MCF 10A (cell line): ENCODE measurements at places on chromosomes 1 and 21.

GRCh38 chr1:54498383-54499096, 49.5 kb upstream of the ACOT11 start:
- DNase-seq, result no peak

DNA sequence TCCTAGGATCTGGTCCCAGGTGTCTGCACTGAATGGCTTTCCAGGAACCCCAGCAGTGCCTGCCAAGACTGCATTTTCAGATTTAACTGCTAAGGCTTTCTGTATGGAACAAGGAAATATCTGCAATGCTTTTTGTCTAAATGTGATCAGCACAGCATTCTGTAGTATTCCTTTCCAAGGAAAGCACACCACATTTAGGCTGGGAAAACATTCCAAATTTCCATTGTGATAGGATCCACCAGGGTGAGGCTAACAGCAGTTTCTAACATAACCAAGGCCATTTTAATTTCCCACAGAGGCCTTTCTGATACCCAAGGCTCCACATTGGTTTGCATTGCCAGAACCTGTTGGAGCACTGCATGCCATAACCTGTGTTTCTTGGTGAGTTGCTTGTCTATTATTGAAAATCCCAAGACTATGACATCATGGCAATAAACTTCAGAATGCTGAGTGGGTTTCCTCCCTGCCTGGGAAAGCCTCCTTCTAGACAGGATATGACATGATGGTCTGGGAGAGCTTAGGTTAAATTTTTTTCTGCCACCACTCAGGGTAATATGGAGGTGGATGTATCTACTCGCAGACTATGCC, 23.3 kb upstream of the PTGFRN start:
- peak; percentile 30 for DNase-seq

DNA sequence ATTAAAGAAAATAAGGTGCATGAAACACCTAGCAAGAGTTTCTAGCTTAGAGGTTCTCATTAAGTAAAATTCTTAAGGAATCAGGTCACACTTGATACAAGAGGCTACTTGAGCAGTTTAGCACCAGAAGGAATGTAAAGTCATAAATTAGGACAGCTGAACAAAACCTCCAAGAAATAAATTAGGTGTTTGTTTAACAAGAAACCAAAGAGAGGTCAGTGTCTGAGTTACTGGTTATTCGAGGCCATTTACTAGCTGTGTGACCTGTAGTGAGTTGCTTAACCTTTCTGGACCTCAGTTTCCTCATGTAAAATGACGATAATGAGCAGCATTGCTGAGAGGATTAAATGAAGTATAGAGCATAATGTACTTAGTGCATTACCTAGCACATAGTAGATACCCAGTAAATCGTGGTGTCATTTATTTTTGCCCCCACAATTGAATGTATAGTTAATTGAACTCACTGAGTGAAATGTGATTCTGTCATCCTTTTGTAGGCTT, 908 bp upstream of the ELK4 start:
- no peak for DNase-seq

DNA sequence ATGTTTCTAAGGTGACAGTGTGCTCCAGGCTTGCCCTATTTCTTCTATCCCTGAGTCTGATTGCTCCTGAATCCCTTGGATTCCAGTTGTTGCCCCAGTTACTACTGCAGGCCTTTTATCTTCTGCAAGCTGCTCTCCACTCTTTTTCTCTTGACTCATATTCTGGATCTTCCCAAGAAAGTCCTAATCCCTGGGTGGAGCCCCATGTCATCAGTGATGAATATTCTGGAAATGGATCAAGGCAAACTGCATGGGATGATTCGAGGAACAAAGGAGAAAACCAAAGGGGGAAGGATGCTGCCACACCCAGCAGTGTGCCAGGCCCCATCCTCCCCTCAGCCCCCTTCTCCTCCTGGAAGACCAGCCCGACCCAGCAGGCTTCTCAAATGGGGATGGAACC, 63.3 kb upstream of the ATP2B4 start:
- DNase-seq, result no peak

- DNase-seq, result no peak
Observed at GRCh38 chr1:192303029-192303428, 13.8 kb upstream of the RGS21 start.

DNA sequence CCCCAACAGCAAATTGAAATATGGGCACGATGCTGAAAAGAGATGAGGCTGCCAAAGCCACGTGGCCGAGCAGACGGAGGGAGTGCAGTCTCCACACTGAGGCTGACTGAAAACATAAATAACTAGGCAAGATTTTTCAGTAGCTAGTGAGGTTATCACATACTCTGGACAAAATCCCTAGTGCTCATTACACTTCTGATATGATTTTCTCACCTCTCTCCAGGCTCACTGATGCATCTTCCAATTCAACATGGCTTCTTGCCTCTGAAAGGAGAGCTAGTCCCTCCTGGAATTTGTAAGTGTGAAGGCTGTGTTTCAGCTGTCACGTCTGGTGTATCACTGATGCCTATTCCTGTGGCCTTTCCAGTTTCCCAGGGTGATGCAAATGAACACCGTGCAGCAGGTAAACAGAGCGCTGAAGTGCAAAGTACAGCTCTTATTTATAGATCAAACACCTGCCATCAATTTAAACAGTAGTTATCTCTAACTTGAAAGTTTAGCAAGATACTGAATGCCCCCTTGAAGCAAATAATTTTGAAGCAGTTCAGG, 656.1 kb downstream of the KIF26B start:
- no peak for DNase-seq

DNA sequence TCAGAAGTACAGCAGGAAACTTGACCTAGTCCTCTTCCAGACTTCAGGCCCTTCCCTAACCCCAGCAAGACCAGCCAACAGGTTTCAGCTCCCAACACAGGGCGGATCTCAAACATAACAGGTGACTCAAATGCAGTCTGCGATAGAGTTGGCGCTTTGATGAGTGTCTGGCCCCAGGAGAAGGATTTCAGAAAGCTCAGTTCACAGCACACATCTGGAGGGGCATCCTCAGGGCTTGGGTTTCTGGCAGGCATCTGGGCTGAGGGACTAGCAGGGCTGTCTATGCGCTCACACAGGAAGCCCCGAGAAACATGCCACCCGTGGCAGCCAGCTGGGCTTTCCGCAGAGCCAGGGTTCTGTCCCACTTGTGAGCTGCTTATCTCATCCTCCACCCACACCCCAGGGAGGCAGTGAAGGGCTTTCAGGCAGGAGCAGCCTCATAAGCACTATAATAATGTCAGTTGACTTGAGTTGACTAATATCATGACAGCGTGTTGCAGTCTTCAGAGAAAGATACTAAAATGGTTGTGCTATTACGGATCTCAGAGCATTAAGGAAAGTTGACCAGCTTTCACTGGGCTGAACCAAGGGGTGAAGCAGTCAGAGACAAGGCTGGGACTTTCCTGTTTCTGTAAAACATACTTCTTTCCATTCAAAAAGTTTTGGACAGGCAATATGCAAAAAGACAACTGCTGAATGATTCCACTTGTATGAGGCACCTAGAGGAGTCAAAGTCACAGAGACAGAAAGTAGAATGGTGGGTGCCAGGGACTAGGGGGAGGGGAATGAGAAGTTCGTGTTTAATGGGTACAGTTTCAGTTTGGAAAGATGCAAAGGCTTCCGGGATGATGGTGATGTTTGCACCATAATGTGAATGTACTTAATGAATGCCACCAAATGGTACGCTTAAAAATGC, 233.0 kb upstream of the IRF2BP2 start:
- no peak for DNase-seq

- no peak for DNase-seq
Observed at GRCh38 chr1:115647919-115648650, 6.3 kb downstream of the VANGL1 start.

DNA sequence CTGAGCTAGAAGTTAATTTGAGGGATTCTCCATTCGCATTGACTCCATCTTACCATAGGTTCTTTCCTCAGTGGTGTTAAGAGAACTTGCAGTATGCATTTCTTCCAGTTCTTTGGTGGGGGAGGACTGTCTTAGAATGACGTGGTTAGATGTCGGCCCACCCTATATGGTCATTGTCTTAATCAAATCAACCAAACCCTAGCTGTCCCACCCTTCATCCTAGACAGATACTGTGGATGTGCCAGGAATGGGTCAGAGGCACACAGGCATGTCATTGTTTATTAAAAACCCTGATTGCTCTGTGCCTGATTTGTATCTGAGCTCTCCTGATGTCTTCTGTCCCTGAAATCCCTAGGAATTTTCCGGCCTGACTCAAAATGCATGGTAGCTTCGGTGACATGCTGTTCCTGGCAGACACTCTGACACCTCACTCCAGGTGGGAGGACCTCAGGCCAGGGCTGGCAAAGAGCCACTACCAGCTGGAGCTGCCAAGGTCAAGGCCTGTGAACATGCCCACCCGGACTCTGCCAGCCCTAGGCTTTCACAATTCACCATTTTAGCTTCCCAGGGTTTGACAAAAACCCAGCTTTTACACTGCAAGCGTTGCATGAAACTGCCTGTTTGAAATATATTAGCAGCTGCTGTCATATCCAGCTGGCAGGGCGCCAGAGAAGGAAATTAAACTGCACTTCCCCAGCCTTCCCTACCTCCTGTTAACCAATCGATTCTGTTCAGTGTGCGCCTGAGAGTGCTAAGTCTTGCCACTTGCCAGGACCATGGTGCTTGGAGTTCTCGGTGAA, 134.0 kb downstream of the FAM78B start:
- peak; percentile 36 for DNase-seq

- no peak for DNase-seq
Observed at GRCh38 chr21:33397717-33398116, 5.5 kb upstream of the IFNGR2 start.

DNA sequence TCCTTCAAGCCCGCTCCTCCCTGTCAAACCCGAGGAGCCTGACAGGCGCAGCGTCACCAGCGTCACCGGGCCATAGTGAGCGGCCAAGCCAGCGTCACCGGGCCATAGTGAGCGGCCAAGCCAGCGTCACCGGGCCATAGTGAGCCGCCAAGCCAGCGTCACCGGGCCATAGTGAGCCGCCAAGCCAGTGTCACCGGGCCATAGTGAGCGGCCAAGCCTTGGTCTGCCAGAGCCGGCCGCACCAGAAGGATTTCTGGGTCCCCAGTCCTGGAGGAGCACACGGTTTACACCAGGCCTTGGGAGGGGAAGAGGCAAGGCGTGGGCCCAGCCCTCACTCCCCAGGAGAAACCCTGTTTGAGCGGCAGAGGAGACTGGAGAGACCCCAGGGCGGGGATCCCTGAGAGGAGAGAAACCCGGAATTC, 39.8 kb upstream of the COL18A1 start:
- DNase-seq, result no peak

DNA sequence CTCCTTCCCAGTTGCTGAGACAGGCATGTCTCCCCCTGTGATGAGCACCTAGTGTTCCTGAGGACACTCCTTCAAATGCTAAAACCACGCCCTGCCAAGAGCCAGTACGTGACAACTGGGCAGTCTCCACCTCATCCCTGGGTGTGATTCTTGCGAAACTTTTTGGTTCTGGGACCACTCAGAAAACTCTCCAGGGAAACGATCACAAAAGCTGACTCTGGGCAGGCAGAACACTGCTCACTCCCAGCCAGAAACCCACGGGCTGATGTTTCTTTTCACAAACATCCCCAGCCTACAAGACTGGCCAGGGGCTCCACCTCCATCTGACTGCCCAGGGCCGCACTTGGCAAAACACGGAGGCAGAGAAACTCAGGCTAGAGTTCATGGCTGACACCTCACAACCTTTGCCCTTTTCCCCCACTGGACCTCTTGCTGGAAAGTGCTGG, 24.4 kb downstream of the DHRS3 start:
- DNase-seq, result peak; percentile 77

DNA sequence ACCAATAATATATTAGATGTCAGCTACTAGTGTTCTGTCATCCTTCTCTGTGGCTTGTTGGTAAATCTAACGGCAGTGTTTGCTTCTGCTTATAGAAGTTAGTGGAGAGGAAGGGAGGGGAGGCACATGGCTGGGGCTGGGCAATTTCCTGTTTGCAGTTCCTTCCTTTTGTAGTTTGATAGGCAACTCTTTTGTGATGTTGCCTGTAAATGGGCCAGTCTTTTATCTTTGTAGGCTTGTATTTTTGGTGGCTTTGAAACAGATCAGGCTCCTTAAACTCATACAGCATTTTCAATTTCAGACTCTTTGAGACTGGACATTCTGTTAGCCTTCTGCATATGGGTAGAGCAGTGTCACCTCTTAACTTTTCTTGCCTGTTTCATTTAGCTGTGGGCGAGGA, 48.1 kb downstream of the CDC14A start:
- no peak for DNase-seq

GRCh38 chr1:153520818-153521476, 14.8 kb downstream of the S100A6 start:
- no peak for DNase-seq

GRCh38 chr1:231512147-231512698, 16.2 kb upstream of the TSNAX start:
- no peak for DNase-seq

- no peak for DNase-seq
Observed at GRCh38 chr1:81543764-81544163, 257.0 kb upstream of the ADGRL2 start.

DNA sequence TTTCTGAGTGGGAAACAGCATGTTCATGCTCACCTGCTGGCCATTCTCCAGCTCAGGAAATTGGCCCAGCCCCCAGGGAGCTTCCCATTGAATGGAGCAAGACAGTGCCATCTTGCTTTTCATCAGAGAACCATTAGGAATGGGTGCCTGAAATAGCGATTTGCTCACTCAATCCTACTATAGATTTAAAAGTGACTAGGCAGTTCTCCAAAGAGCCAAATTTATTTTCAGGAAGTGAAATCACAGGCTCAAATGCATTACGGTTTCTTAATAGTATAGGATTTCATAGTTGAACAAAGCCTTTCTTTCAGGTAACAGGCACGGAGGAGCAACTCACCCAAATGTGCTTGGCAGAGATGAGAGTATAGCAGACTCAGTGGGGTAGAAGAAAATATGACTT, 272.1 kb downstream of the GRIK1 start:
- DNase-seq, result no peak

DNA sequence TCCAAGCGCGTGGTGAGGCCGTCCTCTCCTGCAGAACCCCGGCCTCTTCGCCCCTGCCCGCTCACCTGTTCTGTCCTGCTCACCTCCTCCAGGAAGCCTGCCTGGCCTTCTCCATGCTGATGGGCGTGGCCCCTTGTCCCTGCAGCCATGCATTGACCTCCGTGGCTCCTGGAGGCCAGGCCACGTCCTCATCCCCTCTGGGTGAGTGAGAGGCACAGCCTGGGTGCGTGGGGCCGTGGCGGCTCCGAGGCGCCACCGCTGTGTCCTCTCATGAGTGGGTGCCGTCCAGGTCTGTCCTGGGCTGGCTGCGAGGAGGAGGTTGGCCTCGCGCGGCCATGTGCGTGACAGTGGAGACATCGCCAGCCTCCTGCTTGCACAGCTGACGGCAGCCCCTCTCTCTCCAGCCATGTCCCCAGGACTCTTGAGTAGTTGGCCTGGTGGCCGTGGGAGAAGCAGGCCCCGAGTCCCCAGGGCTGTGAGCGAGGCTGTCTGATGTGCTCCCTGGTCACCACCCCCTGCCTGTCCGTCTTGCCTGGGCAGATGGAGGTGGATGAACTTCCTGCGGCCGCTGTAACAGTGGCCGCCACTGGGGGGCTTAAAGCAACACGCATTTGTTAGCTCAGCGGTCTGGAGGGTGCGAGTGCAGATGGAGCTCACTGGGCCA, 58.1 kb downstream of the PRKCZ start:
- no peak for DNase-seq
